ENCODE measurements at places on chromosomes 3 and 15. TPM values are rescaled to one million over a fixed set of nuclear protein-coding genes. Genes with fewer than 3 reads are reported as not detected.

- DNase-seq = no peak
Observed at GRCh38 chr3:29195056-29195455, 85.8 kb upstream of the RBMS3 start.

DNA sequence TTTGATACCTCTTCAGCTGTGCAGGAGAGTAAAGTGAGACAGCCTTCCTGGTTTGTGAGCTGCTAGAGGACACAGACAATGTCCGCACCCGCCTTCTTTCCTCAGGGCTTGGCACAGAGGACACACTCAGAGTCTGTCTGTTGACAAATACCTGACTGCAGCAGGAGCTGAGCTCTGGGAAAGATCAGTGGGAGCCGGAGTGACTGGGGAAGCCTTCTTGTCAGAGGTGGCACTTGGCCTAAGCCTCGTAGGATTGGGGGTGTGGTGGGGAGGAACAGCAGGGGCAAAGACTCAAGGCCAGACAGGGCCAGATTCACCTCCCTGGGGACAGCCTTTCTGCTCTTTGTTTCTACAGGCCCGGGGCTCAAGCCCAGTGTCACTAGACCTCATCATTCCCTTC lies 3.3 kb upstream of the IL17RC start:
- DNase-seq = no peak

DNA sequence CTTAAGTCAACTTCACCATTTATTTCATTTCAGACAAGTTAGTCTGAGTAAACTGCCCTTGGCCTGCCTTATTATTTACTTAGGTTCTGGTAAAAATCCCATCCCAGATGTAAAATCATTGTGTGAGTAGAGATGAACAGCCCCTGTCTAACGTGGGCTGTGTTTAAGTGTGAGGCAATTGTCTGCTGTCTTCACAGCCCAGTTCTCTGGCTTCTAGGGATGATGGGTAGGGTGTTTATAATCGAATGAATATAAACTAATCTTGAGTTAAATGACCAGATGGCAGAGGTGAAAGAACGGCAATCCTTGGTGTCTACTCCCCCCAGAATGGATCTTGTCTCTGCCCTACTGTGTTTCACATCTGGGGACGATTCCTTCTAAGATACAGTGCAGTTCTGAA lies 20.8 kb downstream of the PPARG start:
- DNase-seq = no peak

Gene SOX14
- total RNA-seq = not detected

Gene REC114
- not detected for total RNA-seq

GRCh38 chr3:47614788-47615187 lies 36.1 kb upstream of the CSPG5 start:
- no peak for DNase-seq

Gene ST3GAL6
- total RNA-seq = not detected

Gene AHSG
- total RNA-seq = not detected

- DNase-seq = no peak
Observed at GRCh38 chr15:33639978-33640377, 328.3 kb upstream of the CHRM5 start.
